RCC 7860 (cell line): ENCODE measurements at places on chromosomes 7 and 10.
A peak's percentile ranks its signal among the peaks of the same experiment; 100 is the strongest.

DNA sequence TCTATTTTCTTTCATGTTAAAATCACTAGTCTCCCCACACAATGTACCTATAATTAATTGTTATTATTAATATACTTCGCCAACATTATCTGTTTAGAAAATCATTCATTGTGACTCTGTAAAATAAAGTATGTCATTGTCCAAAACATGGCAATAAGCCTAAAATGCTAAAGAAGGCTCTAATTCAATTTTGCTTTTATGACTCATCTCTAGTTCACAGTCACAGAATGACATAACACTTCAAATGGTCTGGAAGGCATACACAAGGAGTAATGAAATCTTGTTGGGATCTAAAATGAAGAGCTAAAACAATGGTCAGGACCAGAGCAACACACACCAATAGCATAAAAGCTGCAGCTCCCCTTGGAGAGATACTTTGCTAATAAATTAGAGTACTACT lies 505.8 kb downstream of the GPAM start:
- no peak for DNase-seq

DNA sequence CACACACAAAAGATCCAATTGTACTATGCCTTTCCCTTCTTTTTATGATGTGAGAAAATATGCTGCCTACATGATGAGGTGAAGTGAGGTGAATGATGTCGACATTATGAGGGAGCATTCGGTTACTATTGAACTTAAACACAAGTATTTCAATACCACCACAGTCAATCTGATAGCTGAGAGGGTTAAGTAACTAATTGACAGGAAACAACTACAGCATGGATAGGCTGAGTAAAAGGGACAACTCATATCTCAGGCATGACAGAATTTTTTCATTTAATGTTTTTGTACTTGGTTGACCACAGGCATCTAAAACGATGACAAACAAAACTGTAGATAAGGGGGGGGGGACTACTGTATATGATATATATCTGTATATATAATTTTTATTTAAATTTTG lies 488.9 kb downstream of the SH2D4B start:
- peak; percentile 10 for DNase-seq

DNA sequence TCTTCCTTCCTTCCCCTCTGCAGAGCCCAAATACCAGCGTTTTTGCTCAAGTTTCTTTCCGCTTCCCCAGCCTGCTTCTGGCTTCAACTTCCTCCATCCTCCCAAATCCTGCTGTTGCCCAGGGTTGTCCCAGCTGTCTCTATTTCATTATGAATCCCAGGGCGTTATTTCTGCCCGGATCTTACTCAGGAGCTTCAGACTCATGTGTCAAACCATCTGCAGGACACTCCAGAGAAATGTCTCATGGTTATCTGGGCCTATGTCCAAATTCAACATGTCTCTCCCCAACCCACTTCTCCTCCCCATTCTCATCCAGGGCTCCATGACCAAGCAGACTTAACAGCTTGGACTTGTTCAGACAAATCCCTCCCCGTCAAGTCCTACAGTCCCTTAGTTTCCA lies 15.6 kb downstream of the ARHGAP22 start:
- no peak for DNase-seq

DNA sequence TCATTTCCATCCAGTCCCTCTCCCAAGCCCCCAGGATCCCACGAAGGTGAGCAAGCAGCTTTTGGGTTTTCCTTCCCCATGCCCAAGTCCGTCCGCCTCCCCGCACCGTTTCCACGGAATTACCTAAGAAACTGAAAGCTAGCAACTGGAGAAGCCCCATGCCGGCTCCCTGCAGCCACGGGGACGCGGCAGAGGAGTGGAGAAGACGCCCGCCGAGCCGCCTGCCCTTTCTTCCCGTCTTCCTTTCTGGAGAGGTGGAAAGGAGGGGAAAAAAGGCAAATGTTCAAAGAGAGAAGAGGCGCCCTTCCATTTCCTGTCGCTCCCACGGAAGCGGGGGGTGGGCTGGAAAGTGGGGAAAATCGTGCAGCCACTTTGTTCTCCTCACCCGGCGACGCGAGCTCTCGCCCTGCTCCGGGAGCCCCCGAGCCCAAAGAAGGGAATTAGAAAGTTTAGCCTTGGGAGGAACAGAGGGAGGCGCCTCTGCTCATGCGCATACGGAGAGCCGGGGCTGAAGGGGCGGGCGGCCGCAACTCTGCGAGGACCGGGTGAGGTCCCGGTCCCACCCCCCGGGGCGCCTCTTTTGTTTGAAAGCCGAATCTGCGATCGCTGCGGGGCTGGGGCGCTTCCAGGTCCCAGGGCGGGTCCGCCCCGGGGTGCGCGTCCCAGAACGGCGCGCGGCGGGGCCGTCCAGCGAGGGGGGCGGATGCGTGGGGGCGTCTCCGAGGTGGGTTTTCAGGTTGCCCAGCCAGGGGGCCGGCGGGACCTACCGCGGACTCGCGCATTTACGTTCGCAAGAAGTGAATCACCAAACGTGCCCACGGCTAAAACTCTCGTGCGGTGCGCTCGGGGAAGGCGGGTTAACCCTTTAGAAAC lies at the start of gene LAMB1:
Gene LAMB1 (minus strand): TSS at position 436 of the 873 bp plus-strand sequence. CDS start 276 bp downstream, at position 160.
- DNase-seq: peak; percentile 74

DNA sequence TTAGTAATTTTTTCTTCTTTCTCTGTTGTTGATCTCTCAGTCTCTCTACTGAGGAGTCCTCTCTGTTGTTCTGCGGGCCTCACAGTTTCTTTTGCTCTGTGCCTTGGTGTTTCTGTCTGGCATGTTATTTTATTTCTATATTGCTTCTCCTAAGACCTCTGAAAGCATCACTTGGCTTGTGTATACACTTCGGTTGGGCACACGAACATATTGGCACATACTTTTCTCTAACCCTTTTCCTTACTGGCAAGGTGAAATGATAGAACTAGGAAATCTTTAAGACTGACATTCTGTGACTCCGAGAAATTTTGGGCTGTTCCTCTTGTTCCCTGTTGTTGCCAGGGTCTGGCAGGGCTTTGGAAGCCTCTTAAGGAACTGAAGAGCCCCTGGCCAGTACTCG lies 148.9 kb downstream of the CELF2 start:
- no peak for DNase-seq

GRCh38 chr7:106643216-106644000 lies 17.6 kb downstream of the CCDC71L start:
- no peak for DNase-seq

GRCh38 chr10:47374611-47375536 lies 9.2 kb downstream of the ZNF488 start:
- no peak for DNase-seq

- no peak for DNase-seq
Observed at GRCh38 chr7:90276033-90276728, 31.2 kb downstream of the CFAP69 start.

- no peak for DNase-seq
Observed at GRCh38 chr7:30852308-30852684, 59.4 kb upstream of the AQP1 start.

GRCh38 chr7:112495810-112496462 lies 15.1 kb downstream of the LSMEM1 start:
- DNase-seq: peak; percentile 44

- DNase-seq: no peak
Observed at GRCh38 chr7:1057416-1058291, 13.3 kb downstream of the GPR146 start.
